Activated naive CD4-positive, alpha-beta T cell treated with Interleukin-2 at 50 U/mL for 16 hours (primary cell): ENCODE measurements at places on chromosomes 7 and 10.

DNA sequence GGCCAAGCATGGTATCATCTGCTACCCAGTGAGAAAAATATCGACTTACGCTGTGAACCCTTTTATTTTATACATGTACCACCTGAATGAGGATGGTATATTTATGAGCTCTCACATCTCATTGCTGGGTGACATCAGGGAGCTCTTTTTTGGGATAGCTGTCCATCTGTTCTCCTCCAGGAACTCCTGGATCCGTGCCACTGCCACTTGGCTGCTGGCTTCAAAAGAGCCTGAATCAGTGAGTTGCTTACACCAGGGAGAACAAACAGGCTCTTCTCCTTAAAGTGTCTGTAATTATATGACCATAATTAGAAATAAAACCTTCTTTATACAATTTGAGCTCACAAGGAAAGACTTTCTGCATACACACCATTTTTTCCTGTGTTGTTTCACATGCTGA, 106.2 kb downstream of the KAT6B start:
- DNase-seq: no peak

- DNase-seq: peak; percentile 34
Measured at GRCh38 chr10:103592186-103593021, 98.9 kb downstream of the NEURL1 start.

DNA sequence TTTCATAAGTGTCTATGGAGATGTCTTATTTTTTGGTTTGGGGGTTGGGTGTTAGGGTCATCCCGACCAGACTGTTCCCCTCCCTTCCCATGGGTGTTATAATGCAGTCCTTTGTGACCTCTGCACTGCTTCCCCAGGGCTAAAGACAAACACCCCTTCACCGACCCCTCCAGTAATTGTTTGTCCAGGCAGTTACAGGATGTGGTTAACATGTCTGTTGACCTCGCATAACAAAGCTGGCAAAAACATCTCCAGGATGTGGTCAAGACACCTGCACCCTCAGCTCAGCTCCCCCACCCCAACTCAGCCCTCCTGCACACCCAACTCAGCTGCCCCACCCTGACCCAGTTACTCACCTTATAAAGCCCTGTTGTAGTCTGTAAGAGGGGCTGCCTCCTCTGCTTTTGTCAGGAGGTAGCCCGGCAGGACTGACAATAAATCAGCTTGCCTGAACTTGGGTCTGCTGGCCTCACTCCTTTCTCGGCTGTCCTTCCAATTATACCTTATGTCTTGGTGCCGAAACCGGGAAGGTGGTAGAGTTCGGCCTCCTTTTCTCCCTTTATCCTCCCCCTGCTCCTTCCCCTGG, 102.2 kb downstream of the ZNF92 start:
- peak; percentile 5 for DNase-seq

- no peak for DNase-seq
Measured at GRCh38 chr10:82914655-82915136, 1039.7 kb downstream of the NRG3 start.

DNA sequence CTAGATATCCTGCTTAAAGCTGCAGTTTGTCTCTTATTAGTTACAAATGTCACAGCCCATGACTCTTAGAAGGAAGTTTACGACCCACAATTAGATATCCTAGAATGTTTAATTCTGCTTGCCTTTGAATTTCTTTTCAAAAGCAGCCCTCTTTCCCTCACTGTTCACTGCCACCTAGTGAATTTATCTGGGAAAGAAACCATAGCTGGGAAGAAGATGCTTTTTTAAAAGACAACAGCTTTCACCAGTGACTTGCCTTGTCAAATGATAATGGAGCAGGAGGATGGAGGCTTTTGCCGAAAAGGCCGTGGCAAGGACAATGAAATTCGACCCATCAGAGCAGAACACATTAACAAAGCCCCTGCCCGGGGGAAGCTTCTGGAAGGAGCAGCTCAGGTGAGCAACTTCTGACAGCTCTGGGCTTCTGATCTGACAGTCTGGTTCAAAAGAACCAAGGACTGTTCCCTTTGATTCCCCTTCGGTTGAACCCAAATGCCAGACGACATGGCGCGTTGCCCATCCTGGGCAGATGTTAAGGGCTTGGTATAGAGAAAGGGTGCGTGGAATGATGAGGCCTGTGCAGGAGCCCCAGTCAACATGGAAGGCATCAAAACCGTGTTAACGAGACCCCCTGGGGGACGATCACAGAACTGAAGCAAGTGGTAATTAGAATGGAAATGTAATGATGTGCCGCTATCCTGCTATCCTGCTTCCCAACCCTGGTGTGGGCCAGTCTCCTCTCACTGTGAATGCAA, 236.8 kb downstream of the FRMD4A start:
- no peak for DNase-seq
